ENCODE measurements at places on chromosomes 11 and 22. TPM values are rescaled to one million over a fixed set of nuclear protein-coding genes. Genes with fewer than 3 reads are reported as not detected.

BTG4 gene
- not detected for total RNA-seq

SLC25A18 gene
- total RNA-seq: not detected

PAFAH1B2 gene
- total RNA-seq: 90.2 TPM

KRTAP5-8 gene
- total RNA-seq: not detected

SUSD2 gene
- 0.22 TPM for total RNA-seq

NLRX1 gene
- 2.1 TPM for total RNA-seq

OR8K5 gene
- not detected for total RNA-seq

BRD1 gene
- total RNA-seq: 14.1 TPM

C22orf31 gene
- total RNA-seq: not detected

P2RY2 gene
- total RNA-seq: not detected

SIK3 gene
- 16.7 TPM for total RNA-seq

DGCR6 gene
- 2.0 TPM for total RNA-seq

KRTAP5-1 gene
- not detected for total RNA-seq

FOLR3 gene
- not detected for total RNA-seq

FAM83F gene
- total RNA-seq: 0.07 TPM

A4GALT gene
- total RNA-seq: 0.11 TPM

OR10D3 gene
- 1.7 TPM for total RNA-seq

RRM1 gene
- 163 TPM for total RNA-seq

DTX4 gene
- total RNA-seq: 0.47 TPM

TP53AIP1 gene
- not detected for total RNA-seq

TSPAN32 gene
- 5.9 TPM for total RNA-seq

SERPIND1 gene
- total RNA-seq: 0.09 TPM

PRDX5 gene
- total RNA-seq: 154 TPM

WNT11 gene
- 0.09 TPM for total RNA-seq

GP1BB gene
- 139 TPM for total RNA-seq

TBX10 gene
- total RNA-seq: not detected

MMP12 gene
- not detected for total RNA-seq

OVOL1 gene
- total RNA-seq: 0.09 TPM

SLC22A6 gene
- total RNA-seq: not detected

NAV2 gene
- total RNA-seq: 0.25 TPM

SHANK2 gene
- total RNA-seq: 0.22 TPM

APOL6 gene
- 1.1 TPM for total RNA-seq

SLC25A17 gene
- total RNA-seq: 54.5 TPM

ANKK1 gene
- not detected for total RNA-seq

RAC2 gene
- 82.8 TPM for total RNA-seq

OSBPL5 gene
- total RNA-seq: 14.8 TPM

KCNK4 gene
- not detected for total RNA-seq

PHETA2 gene
- total RNA-seq: 0.22 TPM

OR52I2 gene
- total RNA-seq: not detected

CABP4 gene
- total RNA-seq: not detected

TRPM5 gene
- not detected for total RNA-seq

ALX4 gene
- 1.2 TPM for total RNA-seq

LDLRAD3 gene
- total RNA-seq: 5.7 TPM

DPAGT1 gene
- total RNA-seq: 79.3 TPM

ENTHD1 gene
- 0.20 TPM for total RNA-seq

SCUBE2 gene
- not detected for total RNA-seq

PRAME gene
- 1,138 TPM for total RNA-seq

BIRC3 gene
- 0.58 TPM for total RNA-seq

OR10A4 gene
- not detected for total RNA-seq

FBXO7 gene
- total RNA-seq: 94.0 TPM

P2RX3 gene
- not detected for total RNA-seq

TUBGCP6 gene
- total RNA-seq: 33.0 TPM

MEI1 gene
- 0.47 TPM for total RNA-seq

MAJIN gene
- 0.24 TPM for total RNA-seq

UBQLNL gene
- 0.20 TPM for total RNA-seq

RTN4RL2 gene
- total RNA-seq: 1.9 TPM

ISX gene
- 0.07 TPM for total RNA-seq
